ENCODE measurements at places on chromosomes 13 and 19.

DNA sequence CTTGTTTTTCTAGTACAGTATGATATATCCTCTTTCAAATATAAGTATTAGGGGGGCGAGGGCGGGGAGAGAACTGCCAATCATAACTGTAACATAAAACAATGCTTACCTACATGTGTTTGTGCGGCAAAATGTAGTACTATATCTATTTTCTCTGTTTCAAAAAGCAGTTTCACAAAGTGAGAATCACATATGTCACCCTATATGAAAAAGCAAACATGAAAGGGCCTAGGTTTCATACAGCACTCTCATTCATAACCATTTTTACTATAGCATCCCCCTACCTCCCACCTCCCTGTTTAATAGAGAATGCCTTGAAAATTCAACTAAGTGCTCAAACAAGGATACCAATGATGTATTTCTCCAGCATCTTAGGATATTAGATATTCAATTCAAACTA, 5.2 kb downstream of the TGDS start:
- DNase-seq = no peak

GRCh38 chr13:113783200-113783881, 24.3 kb downstream of the TMEM255B start:
- no peak for DNase-seq

- DNase-seq = peak; percentile 77
These were observed 15.9 kb downstream of the TICAM1 start for GRCh38 chr19:4815426-4816201.

DNA sequence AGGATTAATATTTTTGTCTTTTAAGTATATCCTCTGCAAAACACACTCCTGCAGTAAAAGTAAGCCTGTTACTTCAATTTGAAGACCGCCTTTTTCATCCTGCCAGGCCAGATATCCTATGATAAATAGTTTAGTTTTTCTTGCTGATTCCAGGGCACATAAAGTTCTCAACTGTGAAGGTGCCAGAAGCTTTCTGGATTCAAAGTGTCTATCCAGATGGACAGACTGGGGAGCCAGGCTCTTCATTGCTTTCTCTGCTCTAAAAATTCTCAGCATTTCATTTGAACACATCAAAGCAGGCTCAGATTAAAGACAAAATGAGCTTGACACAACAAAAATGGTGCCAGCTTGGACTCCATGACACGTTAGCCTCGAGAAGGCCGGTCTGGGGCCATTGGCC, 53.6 kb upstream of the UBL3 start:
- DNase-seq = no peak

GRCh38 chr19:1780272-1780958, 27.1 kb downstream of the ONECUT3 start:
- DNase-seq = no peak

DNA sequence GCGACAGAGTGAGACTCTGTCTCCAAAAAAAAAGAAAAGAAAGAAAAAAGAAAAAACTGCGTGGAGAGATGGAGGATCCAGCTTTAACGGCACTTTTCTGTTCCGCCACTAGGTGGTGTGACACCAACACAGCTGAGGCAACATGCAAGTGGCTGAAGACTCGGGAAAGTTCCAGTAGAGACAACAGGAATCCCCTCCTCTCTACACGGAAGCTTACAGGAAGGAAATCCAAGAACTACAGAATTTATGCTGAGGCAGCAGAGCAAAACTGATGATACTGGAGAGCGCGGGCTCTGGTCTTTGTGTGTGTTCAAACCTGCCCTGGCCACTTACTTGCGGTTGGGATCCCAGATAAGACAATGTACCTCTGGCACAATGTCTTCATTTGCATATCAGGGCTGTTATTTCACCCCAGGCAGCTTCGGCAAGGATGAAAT, 9.9 kb downstream of the RANBP3 start:
- peak; percentile 58 for DNase-seq

- no peak for DNase-seq
These were observed 35.3 kb upstream of the MYO16 start for GRCh38 chr13:108594153-108594552.

DNA sequence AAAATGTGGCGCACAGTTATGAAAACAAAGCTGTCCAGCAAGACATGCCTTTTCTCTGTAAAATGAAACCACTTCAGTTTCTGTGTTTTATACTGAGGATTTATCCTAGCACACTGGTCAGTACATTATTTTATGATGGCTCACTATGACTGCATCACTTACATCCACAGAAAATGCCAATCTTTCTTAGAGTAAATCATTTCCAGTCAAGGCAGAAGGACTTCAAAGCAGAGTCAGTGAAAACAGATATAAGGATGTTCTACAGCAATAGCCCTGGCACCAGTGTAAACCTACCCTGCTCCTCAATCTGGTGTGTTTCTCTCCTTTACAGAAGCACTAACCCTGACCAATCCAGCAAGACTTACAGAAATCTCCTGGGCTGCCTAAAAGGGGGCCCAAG, 473.5 kb downstream of the GPC6 start:
- no peak for DNase-seq

GRCh38 chr19:33639035-33639681, 17.4 kb downstream of the CHST8 start:
- DNase-seq = no peak

- DNase-seq = no peak
These were observed 11.2 kb upstream of the LYPD3 start for GRCh38 chr19:43476606-43477005.

DNA sequence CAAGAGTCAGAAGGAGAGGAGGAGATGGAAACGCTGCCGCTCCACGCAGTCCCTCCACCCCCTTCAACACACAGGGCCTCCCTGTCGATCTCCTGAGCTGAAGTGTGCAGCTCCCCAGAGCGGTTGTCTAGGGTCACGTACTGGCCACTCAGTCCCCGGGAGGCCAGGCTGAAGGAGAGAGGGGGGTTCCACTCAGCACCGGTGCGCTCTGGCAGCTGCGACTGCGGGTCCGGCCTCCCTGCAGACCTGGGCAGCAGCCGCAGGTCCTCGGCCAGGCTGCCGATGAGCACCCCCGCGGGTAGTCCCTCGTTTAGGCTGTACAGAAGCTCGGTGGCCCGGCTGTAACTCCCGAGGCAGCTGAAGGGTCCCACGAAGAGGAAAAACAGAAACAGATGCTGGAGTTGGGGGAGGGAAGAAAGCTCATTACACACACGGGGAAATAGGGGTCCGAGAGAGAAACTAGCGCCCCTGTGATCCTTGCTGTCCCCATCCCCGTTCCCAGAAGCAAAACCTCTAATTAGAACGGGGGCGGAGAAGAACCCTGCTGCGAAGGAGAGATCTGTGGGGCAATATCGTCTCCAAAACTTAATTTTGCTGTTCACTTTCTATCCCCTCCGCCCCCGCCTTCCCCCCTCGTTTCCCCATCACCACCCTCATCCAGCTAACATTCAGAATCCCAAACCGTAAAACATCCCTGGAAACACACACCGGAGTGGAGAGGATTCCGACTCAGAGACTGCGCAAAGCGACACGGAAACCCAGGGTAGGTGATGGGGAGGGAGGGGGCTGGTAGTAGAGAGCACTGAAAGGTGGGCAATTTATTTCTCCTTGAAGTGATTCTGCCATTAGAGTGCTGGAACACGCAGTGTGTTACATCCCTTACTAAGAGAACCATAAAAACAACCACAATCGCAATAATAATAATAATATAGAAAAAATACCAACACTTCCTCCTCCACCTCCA, 1.8 kb downstream of the PCDH20 start:
- DNase-seq = no peak

DNA sequence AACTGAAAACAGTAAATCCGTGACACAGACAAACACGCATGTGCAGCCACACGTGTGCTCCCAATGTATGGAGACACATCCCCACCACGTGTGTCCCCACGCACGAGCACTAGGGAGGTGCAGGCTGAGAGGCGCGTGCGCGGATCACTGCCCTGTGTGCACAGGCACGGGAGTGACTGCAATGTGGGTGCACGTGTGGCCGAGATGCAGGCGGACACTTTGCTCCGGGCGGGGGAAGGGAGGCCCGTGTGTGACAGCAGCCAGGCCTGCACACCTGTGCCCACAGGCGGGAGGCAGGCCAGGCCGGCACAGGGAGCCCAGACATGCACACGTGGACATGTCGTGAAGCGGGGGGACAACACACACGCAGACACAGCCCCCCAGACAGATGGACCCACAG, 77.0 kb downstream of the PTPRS start:
- no peak for DNase-seq

DNA sequence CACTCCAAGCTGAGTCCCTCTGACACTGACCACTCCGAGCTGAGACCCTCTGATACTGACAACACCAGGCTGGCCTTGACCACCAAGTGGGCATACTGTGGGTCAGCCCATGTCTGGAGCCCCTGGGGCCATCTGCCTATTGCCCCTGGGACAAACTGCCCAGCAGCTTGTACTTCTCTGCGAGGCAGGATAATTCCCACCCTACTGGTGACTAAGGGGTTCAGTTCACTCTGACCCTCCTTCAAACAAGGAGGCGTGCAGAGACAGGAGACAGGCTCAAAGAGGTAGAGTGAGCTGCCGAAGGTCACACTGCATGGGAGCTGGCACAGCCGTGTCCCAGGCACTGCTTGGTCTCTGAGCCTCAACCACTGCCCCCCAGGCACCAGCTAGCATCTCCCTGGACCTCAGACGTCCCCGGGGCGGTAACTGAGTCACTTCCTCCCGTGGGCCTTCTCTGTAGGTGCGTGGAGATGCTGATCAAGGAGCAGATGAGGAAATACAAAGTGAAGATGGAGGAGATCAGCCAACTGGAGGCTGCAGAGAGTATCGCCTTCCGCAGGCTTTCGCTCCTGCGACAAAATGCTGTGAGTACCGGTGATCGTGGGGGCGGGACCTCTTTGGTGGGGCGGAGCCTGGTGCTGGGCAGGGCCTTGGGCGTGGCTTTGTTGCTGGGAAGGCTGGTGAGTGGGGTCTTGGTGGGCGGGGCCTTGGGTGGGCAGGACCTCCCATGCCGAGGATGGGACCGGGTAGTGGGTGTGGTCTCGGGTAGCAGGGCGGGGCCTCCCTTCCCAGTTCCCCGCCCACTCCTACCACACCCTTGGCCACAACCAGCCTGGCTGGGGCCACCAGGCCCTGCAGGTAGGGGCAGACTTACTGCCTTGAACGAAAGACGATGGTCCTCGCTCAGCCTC, 5.8 kb upstream of the USE1 start:
- no peak for DNase-seq

- no peak for DNase-seq
These were observed 1713.2 kb upstream of the SLC10A2 start for GRCh38 chr13:104779311-104779993.

DNA sequence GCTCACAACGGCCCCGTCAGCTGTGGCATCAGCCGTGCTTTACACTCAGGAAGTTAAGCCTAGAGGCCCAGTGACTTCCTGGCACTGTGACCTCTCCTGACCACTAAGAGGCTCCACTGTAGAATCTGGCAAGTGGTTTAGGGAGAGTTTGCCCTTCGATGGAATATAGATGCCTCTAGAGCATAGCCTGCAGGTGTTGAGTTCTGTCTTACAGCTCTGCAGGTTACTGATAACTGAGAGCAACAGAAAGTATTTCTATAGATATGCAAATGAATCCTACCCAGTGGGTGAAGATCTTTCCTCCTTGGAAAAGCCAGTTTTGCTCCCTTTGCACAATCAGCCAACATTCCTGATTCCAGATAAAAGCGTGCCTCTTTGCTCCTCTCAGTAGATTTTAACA, 35.8 kb downstream of the ATP12A start:
- no peak for DNase-seq

GRCh38 chr13:60538566-60538965, 141.5 kb downstream of the TDRD3 start:
- no peak for DNase-seq

- DNase-seq = no peak
These were observed 19.8 kb downstream of the PROZ start for GRCh38 chr13:113178070-113178895.

DNA sequence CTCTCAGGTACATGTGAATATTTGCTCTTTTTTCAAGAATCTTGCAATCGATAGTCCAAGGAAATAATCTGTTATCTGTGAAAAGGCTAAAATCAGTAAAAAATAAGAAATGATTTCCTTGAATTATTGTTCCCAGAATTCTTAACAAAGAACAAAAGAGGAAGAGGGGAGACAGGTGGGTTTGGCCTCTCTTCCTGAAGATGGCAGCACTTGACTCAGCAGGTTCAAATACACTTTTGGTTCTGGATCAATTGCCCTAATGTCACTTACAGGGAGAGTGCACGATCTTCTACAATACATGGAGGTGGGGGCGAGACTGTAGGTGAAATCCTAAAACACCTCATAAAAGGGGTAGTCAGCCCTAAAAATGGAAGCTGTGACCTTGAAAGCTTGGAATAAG, 358.7 kb downstream of the IRS2 start:
- no peak for DNase-seq

DNA sequence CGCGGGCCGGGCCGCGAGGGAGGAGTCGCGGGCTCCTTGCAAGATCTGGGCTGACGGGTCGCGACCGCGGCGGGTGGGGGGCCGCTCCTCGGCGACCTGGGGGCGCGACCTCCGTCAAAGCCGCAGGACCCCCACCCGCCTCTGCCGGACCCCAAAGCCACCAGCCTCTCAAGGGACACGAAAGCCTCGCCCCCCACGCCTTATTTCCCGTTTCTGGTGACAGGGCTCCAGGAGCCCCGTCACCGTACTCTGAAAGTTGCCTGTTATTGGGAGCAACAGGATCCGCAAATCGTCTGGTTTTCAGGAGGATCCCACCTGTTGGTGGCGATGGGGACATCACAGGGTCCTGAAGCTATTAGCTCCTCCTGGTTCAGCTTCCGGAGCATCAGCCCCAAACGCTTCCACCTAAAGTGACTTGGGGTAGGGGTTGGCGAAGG, 530 bp downstream of the MAU2 start:
- DNase-seq = no peak

DNA sequence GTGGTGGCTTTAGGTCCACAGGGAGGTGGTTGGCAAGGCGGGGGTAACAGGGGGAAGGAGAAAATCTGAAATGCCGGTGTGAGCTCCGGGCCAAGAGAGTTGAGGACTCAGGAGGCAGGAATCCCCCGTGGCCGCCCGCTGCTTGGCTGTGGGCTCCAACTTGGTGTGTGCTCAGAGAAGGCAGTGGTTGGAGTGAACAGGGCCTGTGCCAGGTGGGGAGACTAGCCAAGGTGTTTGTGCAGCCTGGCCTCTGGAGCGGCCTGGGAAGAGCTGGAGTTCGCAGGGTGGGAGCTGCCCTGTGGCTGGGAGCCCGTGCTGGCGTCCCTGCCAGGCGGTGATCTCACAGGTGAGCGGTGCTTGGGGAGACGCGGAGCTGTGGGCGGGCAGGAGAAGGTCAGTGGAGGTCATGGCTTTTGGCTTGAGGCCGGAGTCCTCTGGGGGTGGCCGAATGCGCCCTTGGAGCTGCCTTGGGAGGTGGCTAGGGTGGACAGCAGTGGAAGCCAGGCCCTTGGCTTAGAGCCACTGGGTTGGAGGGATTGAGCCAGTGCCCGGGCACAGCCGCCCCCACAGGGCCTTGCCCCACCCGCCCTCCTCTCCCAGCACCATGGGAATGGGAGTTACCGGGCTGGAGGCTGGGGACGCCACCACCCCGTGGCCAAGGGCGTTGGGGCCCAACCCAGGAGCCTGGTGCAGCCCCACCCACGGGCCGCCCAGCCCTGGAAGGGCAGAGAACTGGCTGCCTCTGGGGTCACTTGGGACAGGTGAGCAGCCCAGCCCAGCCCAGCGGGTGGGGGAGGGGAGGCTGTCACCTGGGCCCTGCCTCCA, 7.1 kb upstream of the CIRBP start:
- peak; percentile 29 for DNase-seq
